ENCODE measurements at places on chromosomes 5 and 9.

DNA sequence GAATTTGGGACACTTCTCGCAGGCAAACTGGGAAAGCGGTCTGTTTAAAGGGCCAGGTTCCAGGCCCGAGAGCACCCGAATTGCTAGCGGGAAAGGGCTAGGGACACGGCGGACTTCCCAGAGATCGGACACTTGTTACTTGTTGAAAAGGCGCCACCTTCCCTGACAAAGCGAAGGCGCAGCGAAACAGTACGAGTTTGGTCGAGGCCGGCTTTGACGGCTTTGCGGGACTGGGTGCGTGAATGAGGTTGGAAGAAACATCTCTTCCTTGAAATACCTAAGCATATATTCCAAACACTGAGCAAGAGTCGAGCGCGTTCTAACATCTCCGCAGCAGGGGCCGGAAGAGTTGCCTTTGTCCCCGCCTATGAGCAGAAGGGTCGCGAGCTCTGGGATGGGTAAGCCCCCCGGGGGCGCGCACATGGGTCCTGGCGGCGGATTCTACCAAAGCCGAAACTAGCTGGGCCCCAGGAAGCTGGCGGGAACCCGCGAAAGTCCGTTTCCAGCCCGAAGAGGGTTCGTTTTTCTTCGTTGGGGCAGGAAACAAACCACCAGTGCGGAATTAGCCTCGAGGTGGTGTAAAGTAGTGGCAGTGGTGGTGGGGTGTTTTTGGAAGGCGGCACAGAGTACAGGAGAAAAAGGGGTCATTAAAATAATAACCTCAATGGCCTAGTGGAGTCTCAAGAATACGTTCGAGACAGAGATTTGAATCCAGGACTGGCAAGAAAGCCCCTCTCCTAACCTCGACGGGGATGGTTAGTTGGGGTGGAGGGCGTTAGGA lies 1.5 kb downstream of the GDNF start:
- DNase-seq = no peak

DNA sequence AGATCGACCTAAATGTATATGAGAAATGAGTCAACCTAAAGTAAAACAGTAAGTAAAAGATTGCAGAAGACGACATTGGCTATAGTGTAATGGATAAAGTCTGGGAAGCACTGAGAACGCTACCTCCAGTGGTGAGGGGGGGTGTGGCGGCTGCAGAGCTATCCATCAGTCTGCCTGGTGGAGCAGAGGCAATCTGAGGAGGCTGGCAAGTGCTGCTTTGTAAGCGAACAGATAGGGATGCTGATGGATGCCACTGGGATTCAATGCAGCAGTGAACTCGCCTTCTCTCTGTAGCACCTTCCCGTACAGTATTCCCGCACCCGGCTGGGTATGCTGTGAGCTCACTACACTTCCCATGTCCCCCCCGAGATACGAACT lies 261.5 kb downstream of the NSG2 start:
- DNase-seq = no peak

- no peak for DNase-seq
Observed at GRCh38 chr5:158382473-158382872, 523.5 kb upstream of the CLINT1 start.

DNA sequence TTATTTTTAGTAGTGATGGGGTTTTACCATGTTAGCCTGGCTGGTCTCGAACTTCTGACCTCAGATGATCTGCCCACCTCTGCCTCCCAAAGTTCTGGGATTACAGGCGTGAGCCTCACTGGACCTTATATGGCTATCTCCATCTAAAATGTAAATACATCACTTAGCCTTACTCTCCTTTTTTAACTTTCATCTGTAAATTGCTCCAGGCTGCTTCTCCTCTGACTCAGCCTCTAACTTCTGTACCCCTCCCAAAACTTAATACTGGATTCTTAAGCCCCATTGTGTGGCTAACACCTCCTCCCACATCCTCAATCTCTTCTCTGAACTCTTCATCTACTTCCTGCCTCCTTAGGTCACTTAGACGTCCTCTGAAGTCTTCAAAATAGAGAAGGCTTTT lies 4.0 kb downstream of the SNX30 start:
- DNase-seq = no peak
